HuH-7 (cell line): ENCODE measurements at places on chromosomes 12 and 14.

DNA sequence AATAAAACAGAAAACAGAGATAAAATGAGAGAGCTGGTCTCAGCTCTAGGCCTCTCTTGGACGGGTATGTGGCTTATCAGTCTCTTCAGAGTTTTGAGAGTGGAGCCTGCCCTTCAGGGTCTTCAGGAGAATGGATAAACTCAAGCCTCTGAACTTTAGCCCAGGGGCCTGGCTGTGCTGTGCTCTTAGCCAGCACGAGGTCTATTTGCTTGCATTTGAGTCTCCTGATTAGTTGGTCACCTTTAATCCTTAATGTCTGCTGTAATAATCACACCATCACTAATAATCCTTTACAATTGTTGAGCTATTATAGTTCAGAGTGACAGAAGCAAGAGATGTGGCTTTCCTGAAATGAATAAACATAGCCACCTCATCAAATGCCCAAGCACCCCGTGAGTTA, 24.3 kb downstream of the KRT80 start:
- no peak for DNase-seq

DNA sequence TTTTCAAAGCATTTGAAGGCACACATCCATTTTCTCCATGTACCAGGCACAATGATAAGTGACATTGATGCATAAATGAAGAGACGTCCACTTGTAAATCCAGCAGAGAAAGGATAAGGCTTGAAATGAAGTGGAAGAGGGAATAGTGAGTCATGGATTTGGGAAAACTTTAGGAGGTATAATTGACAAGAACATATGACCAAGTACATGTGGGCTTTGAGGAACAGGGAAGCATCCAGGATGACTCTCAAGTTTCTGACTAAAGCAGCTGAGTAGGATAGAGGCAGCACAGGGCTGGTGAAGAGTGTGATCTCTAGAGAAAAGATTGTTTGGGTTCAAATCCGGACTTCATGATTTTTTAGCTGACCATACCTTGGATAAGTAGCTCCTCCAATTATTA, 43.6 kb upstream of the SYT1 start:
- DNase-seq, result no peak

GRCh38 chr14:53696217-53696965, 260.2 kb downstream of the BMP4 start:
- no peak for DNase-seq

DNA sequence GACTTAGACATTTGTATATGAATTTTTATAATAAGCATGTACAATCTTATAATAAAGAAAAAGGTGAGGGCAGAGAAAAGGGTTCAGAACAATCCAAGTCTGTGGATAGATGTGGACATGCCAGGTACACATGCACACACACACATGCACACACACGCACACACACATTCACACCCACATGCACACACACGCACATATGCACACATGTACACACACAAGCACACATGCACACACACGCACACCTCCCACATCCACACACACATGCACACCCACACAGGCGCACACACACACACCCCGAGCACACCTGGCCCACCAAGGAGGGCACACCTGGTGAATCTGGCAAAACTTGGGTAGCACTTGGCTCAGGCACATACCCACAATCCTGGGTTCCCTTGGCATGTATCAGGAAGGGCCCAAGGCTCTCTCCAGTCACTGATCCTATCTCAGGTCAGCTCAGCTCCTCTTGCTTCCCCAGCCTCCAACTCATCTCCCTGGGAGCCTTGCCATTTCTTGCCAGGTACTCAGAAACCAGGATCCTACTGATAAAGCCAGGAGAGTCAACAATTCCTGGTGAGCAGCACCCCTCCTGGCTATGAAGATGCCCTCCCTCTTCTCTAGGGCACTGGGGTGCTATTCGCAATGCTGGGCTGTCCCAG, 18.6 kb upstream of the TMEM106C start:
- no peak for DNase-seq

DNA sequence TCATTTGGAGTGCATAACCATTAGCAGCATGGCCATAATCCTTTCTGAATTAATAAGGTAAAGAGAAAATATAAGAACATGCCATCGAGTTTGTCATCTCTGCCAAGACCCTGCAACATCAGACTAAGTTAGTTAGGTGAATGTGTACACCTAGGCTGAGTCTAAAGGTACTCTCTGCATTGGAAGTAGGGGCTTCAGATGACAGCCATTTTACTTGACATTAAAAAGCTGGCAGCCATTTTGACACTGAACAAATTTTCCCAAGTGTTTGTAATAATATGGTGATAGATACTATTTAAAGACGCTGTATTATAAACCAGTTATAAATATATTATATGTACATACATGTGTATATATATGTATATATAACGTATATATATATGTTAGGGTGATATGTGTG, 79.0 kb downstream of the SUDS3 start:
- no peak for DNase-seq

DNA sequence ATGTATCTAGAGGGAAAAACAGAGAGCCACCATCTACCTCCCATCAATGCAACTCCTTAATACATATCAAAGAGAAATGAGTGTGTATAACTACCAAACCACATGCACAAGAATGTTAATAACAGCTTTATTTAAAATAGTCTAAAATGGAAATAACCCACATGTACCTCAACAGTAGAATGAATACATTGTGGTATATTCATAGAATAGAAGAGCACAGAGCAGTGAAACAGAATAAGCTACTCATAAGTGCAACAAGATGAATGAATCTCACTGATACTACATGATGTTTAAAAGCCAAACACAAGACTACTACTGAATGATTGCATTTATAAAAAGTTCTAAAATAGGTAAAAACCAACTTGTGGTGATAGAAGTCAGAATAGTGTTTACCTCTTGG, 232.5 kb downstream of the BTG1 start:
- DNase-seq, result no peak

GRCh38 chr14:92253381-92253894, 69.5 kb upstream of the SLC24A4 start:
- DNase-seq, result no peak

- no peak for DNase-seq
Measured at GRCh38 chr12:54004841-54005530, 3.8 kb upstream of the HOXC8 start.

DNA sequence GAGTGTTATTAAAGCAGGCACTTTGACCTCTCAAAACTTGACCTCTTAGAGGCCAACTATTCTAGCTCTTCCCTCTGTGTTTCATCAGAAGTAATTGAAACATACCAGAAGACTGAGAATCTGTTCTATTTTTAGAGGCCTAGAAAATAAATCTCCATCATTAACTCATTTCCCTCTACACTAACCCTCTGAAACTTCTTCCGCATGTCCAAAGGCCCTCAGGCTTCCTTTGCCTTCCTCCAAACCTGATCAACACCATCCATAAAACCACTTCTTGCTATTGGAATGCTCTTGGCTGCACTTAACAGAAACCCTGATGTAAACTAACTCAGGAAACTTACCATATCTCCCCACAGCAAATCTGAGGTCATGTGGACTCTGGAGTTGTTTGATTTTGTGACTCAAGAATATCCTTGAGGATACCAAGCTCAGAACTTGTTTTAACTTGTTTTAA, 196.4 kb downstream of the RPAP3 start:
- no peak for DNase-seq

- DNase-seq, result peak; percentile 50
Measured at GRCh38 chr12:124804011-124804621, 59.5 kb downstream of the SCARB1 start.

GRCh38 chr14:59811815-59812214, 58.8 kb downstream of the RTN1 start:
- DNase-seq, result no peak

- no peak for DNase-seq
Measured at GRCh38 chr14:92675976-92676375, 72.5 kb downstream of the LGMN start.
